ENCODE measurements at places on chromosomes 3 and 15.

DNA sequence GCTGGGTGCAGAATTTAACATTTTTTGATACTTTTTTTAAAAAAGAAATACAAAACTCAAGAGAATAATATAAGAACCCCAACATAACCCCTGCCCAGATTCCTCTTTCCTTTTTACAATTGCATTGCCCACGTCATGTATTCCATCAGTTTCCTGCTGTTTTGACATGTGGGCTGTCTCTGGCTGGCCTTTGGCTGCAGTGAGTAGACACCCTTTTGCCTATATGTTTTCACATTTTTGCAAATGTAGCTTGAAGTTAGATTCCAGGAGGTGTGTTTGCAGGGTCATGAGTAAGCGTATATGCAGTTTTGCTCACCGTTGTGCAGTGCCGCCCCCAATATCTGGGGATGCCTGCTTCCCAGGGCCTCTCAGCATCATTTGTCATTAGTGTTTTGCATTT, 28.0 kb upstream of the ATP10A start:
- DNase-seq: no peak

GRCh38 chr3:64178419-64178818, 46.8 kb downstream of the PRICKLE2 start:
- DNase-seq: no peak

GRCh38 chr3:153215966-153216365, 53.9 kb downstream of the RAP2B start:
- DNase-seq: no peak

- no peak for DNase-seq
Observed at GRCh38 chr3:131386429-131387165, 5.0 kb downstream of the NUDT16 start.

DNA sequence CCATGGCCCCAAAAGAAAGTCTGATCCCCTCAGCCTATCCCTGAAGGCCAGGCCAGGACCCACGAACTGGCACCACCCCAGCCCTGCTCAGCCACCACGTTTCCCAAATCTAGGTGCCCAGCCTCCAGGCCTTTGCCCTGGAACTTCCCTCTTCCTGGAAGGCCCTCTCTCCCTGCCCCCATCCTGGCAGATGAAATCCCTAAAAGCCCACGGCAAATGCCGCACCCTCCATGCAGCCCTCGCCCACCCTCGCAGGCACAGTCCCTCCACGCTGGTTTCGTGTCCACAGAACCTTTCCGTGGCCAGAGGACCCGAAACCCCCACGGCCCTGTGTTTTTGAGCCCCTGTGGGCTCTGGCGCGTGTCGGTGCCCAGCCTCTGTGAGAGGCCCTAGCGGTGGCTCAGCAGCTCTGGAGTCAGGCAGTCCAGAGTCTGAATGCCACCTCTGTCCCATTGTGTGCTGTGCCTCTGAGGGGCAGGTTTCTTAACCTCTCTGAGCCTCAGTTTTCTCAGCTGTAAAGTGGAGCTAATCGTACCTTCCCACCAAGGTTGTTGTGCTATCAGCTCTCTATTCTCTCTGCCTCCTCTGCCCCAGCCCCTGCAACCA, 138.5 kb upstream of the IQSEC1 start:
- no peak for DNase-seq

GRCh38 chr15:98003518-98003917, 43.0 kb downstream of the ARRDC4 start:
- no peak for DNase-seq

DNA sequence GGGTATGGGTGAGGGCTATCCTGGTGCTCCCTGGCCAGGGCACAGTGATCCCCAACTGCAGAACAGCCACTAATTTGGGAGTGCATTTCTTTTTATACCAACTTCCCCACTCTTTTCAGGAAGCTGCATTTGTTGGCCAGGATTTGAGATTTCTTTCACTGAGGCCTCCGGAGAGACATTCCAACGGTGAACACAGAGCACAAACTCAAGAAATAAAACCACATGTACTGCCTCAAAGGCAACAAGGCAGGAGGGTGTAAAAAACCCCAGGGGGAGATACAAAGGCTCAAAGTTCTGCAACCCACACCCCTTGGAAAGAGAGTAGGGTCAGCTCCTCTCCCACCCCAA, 65.3 kb downstream of the CPN2 start:
- DNase-seq: no peak

- no peak for DNase-seq
Observed at GRCh38 chr15:39592500-39592899, 11.6 kb downstream of the THBS1 start.

- no peak for DNase-seq
Observed at GRCh38 chr3:106805625-106806024, 571.6 kb upstream of the CCDC54 start.

GRCh38 chr3:48387634-48388033, 15.6 kb downstream of the FBXW12 start:
- DNase-seq: no peak

GRCh38 chr3:126418661-126419131, 24.0 kb downstream of the CFAP100 start:
- DNase-seq: no peak
